ENCODE measurements at places on chromosomes 7 and 10.

GRCh38 chr7:66238773-66239466, 33.8 kb downstream of the TPST1 start:
- no peak for DNase-seq

DNA sequence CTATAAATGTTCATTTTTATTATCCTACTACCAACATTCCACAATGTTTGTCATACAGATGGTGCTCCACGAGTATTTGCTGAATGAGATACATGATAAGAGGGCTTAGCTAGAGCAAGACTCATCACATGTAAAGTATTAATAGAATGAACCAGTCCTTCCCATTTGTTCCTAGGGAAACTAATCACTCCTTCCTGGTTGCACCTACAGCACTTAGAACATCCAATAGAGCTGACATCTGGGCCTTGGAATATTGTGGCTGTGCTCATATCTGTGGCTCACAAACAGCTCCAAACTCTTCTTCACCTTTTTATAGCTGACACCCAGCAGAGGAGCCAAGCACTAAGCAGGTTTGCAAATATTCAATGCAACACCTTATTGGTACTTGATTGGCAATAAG, 91.9 kb upstream of the C1GALT1 start:
- no peak for DNase-seq

- DNase-seq, result no peak
These were observed 344.8 kb downstream of the PARD3 start for GRCh38 chr10:34470307-34470706.

- DNase-seq, result no peak
These were observed 13.7 kb upstream of the USP6NL start for GRCh38 chr10:11625019-11625735.

- no peak for DNase-seq
These were observed 4.5 kb downstream of the PAOX start for GRCh38 chr10:133383551-133383950.

- DNase-seq, result no peak
These were observed 12.6 kb upstream of the LAMB4 start for GRCh38 chr7:108142675-108143259.

DNA sequence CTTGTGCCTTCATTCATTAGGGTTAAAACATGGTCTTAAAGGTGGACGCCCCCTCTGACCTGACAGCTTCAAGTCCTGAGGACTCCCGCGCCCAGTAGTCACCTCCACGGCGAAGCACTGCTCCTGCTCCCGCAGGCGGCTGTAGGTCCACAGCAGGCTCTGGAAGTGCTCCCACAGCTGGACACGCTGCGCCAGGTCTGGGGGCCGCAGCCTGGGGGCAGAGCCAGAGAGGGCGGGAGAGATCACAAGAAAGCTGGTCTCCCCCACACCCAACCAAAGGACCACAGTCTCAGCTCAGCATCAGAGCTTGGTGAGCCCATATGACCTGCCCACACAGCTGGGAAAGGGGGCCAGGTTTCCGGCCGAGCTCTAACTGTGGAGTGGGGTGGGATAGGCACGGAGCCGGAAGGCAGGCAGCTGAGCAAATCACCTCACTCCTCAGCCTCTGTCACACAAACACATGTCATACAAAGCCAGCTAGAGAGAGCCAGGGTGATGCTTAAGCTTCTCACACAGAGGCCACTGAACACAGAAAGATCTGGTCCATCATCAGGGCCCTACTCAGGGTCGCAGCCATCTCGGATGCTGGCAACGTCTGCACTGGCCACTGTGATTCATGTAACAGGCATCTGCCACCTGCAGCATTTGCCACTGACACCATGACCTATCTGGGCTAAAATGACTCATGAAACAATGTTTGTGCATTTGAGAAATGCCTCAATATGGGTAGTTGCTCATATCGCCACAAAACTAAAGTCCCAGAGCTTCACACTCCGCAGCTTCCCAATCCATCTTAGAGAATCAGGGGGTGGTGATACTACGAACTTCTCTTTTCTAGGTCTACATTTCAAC, 12.6 kb downstream of the HPS1 start:
- DNase-seq, result no peak

- no peak for DNase-seq
These were observed 124.2 kb downstream of the INHBA start for GRCh38 chr7:41578700-41579099.

DNA sequence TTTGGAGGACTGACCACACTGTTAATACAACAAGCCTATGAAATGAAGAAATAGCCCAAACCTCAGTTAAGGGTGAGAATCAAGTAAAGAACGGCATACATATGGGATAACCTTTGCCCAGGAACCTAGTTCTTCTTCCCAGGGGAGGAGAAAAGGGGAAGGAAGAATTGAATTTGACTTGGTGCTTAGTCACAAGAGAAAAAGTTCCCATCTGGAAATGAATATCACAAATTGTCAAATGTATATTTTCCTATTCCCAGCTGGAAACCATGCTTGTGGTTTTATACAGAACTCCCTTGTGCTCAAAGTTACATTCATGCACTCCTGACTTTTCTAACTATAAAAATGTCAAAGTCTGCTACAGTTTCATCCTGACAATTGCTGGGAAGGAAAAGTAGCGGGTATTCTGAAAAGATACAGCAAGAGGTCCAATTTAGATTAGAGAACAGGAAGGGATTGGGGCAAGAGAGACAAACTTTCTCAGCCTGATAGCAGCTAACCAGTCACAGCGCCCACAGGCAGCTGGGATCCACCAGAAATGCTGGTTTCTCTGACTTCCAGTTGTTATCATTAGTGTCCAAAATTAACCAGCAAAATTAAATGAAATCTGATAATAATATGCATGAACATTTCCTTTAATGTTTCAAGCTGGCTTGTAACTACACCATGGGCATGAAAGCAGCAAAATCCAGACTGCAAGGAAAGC, 18.6 kb upstream of the GSAP start:
- DNase-seq, result no peak

DNA sequence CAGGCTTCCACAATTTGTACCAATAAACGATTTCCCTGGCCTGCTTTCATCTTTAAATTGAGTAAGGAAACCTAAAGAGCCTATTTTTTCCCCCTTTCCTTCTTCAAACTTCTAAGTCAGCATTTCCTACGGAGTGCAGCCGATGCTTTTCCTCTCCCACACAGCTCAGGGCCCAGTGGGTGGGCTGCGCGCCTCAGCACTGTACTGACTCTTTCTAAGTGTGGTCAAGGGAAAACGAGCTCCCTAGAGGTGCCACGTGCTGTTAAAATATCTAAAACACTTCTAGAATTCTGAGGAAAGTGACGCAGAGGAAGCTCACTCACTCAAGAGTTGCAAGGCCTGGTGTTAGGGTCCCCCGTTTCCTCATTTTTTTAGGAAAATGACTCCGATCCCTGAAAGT, 29.0 kb downstream of the STEAP1B start:
- DNase-seq, result no peak

DNA sequence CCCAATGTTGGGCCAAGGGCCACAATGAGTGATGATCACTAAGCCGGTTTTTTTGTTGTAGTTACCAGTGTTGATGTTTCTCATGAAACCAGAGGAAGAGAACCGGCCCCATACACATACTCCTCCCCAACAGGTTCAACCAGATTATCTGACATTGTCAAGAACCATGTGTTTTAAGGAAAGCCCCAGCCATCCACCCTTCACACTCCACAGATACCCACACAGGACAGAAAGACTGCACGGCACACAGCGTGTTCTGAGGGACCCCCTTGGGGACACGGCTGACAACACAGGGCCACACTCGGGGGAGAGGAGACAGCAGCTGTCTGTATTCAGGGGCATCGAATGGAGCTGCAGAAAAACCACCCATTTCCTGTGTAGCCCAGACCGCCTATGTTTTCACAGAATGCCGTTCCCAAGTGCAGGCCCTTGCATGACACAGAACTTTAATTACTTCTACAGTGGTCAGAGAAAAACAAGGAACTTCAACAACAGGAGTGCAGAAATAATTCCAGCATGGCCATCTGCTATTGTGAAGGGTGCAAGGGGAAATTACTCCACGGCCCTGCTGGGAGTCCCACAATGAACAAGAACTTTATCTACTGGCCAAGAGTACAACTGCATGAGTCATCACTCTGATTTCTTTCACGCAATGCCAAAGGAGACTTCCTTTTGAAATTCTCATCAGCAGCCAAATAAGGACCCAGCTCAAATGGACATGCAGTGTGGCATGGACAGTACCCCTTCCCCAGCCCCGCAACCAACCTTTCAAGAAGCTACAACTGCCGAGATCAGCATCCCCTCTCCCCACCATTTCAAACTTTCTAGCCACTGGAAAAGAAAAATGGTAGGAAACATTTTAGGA, 2.3 kb downstream of the KLF6 start:
- DNase-seq, result peak; percentile 57

DNA sequence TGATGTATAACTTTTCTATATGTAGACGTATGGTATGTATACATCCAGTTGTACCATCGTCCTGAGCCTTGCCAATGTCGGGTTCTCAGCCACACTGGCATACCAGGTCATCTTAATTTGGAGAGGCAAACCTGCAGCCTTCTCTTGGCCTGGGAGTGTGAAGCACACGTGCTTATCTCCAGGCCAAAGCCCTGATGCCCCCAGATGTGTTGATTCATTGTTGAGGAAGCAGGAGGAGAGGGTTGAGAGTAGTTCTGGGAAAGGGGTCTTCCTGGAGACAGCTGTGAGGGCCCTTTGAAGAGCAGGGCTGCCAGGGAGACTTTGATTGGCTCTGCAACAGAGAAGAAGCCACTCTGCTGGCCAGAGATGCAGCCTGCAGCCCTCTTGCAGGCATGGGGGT, 155.6 kb downstream of the ARHGAP21 start:
- no peak for DNase-seq

DNA sequence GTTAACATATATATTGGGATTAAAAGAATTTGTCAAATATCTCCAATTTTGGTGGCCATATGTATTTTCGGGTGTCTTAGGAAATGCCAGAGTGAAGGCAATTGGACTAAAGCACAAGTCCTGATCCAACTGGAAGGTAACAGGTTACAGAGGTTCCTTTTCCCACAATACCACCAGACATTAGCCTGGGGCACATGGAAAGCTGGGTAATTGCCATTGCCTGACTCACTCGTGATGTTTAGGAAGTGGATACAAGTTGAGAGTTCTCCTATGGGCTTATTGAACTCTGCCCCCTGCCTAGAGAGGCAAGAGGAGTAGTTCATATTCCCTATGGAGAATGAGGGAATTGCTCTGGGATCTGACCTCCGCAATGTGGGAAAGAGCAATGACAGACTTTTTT, 5.7 kb downstream of the DNAH11 start:
- no peak for DNase-seq

GRCh38 chr10:129963641-129964501, at the start of gene EBF3:
TSS of gene EBF3 (minus strand) at chr10:129964274. CDS start at chr10:129963768, 506 bp downstream.
- peak; percentile 4 for DNase-seq

DNA sequence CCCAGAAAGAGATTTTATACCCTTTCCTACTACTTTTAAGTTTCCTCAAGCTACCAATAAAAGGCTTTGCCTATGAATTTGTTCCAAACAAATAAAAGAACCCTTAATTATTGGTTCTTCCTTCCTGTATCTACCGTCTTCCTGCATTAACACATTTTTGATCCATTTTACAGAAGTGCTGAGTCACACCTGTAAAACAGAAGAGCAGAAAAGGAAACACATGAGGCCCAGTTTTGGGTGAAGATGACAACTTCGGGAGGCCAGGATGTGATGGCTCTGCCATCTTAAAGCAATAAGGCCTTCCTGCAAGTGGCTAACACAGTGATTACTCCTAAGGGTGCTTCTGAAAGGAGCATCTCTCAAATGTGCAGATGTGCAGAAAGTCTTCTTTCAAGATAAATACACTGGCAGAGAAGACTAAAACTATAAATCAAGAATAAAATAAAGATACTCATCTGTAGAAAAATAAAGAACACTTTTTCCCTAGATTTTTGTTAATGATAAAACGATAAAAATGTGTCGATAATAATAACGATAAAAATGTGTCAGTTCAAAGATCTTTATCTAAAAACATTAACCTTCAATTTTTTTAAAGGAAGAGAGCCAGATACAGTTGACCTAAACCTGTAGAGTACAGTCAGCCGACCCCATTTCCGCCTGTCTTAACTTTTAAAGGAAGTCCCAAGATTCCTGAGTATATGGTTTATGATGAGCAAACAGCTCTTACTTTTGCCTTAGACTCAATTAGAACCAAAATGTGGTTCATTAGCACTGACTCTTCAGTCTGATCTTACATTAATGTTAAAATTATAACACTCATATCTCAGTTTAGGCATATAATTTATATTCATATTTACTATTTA, 108.6 kb downstream of the UBE2H start:
- peak; percentile 53 for DNase-seq

DNA sequence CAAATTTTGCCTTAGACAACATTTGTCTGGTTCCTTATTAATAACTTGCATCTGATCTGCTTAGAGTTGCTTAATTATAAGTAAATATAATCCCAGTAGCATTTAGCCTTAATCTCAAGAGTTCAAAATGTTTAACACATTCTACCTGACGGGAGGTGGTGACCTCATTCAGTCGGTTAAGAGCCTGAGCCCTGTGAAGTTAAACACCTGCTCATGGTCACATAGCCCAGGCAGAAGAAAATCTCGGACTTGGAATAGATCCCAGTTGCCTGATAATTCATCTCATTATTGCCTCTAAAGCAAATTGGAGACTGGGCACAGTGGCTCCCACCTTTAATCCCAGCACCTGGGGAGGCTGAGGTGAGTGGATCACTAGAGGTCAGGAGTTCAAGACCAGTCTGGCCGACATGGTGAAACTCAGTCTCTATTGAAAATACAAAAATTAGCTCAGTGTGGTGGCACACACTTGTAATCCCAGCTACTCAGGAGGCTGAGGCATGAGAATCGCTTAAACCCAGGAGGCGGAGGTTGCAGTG, 18.6 kb upstream of the ASCC1 start:
- DNase-seq, result no peak

DNA sequence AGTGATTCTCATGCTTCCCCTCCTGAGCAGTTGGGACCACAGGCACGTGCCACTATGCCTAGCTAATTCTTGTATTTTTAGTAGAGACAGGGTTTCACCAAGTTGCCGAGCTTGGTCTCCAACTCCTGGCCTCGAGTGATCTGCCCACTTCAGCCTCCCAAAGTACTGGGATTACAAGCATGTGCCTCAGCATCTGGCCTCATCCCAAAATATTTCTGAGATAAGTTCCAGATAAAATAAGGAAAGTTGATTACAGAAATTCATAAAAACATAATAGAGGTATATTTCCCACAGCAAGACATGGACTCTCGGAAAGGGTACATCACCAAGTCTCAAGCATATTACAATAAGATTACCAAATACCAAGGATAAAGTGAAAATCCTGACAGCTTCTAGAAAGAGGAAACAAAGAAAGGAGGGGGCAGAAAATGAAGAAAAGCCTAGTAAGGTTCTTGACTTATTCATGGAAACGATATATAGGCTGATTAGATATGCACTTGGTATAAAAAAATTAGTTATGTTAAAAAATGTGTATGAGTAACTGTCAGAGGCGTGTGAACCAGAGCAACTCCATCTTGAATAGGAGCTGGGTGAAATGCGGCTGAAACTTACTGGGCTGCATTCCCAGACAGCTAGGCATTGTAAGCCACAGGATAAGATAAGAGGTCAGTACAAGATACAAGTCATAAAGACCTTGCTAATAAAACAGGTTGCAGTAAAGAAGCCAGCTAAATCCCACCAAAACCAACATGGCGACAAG, 35.0 kb downstream of the IQUB start:
- DNase-seq, result no peak

Measured in NCI-H146 (cell line).